ENCODE measurements at places on chromosomes 7 and 10.

GRCh38 chr10:118738406-118738805, 16.4 kb downstream of the CACUL1 start:
- no peak for DNase-seq

- no peak for DNase-seq
These were observed 10.3 kb upstream of the INSIG1 start for GRCh38 chr7:155287284-155287935.

DNA sequence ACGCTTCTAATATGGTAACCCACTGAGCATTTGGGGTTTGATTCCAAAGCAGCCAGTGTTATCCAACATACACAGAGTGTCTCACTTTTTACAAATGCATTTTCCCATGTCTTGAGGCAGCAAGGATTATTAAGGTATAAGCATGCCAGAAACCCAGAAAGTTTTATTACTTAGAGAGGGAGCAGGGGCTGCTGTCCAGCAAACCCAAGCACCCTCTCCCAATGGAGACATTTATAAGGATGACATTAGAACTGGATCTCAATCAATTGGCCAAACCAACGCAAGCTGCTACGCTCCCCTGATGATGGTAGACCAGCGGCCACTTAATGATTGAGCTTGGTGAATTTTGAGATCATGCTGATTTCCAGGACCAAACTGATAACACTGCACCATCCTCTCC, 176.3 kb downstream of the FANK1 start:
- DNase-seq: no peak

GRCh38 chr7:114214466-114214865, 200.1 kb upstream of the FOXP2 start:
- DNase-seq: no peak

GRCh38 chr10:89342206-89342958, 14.6 kb downstream of the IFIT3 start:
- DNase-seq: no peak

GRCh38 chr10:96949039-96949683, 117.1 kb downstream of the LCOR start:
- no peak for DNase-seq

GRCh38 chr10:132876993-132877431, 65.4 kb downstream of the CFAP46 start:
- DNase-seq: no peak

GRCh38 chr10:62805231-62806099, 945 bp downstream of the ADO start:
- no peak for DNase-seq
